ENCODE measurements at places on chromosomes 5 and 9.

DNA sequence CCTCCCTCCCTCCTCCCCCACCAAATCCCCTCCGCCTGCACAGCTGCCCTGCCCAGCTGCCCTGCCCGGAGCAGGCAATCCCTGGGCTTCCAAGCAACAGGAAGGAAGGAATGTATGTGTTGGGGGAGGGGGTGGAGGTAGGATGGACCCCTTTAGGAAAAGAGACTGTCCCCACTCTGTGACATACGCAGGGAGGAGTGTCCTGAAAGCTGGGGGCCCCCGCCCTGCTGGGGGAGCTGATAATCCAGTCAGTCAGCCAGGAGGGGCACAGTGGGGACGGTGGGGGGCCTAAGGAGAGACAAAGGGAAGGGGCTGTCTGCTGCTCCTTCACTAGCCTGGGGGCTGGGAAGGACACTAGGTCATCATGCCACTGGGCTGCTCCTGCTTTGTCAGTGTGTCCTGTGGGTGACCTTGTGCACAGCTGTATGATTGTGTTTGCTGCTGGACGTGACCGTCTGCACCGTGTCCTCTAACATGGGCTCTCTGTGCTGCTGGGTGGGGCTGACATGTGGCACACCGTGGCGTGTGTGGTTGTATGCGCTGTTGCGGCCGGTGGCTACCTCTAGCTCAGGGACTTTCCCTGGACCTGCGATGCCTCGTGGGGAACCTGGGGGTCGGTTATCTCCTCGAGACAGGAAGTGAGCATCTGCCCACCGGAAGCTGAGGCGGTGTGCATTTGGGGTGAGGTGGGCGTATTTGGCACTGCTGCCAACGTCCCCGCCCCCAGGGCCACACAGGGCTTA lies 3.0 kb downstream of the N4BP3 start:
- no peak for DNase-seq

- peak; percentile 66 for DNase-seq
These were observed 27.9 kb upstream of the MGAT1 start for GRCh38 chr5:180830253-180831138.

DNA sequence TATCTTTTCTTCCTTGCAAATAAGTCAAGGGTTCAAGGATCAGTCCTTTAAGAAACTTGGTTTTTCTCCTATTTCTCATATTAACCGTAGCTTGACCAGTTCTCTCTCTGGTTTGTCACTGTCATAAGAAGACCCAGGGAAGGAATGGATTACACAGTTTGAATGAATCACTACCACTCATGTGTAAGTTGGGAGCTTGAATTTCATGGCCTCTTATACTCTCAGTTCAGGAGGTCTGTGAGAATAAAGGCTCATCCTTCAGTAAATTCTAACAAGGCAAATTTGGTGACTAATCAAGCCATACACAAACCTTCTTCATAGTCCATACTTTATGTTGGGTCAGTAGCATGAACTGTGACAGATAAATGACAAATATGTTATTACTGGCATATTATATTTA lies 323.1 kb upstream of the ACTBL2 start:
- DNase-seq = no peak

- no peak for DNase-seq
These were observed 6.1 kb downstream of the PRRX2 start for GRCh38 chr9:129671519-129671918.

Measured in dorsolateral prefrontal cortex (tissue), 122 donors.